Tibial nerve (tissue), 4 donors: ENCODE measurements at places on chromosomes 6 and 20.

DNA sequence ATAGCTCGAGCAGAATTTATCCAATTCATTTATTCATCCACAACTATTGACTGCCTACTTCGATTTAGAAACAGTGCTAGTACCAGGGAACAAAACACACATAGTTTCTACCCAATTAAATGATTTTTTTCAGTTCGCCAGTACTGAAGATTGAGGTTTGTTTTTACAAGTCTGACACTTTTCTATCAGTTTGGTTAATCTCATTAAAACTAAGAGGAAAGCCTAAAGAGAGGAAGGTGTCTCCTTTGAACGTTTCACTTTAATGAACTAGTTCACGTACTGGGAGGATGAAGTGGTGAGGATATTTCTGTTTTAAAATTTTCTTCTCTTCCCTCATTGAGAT, 570 bp upstream of the ANKS1A start:
- no peak for DNase-seq

DNA sequence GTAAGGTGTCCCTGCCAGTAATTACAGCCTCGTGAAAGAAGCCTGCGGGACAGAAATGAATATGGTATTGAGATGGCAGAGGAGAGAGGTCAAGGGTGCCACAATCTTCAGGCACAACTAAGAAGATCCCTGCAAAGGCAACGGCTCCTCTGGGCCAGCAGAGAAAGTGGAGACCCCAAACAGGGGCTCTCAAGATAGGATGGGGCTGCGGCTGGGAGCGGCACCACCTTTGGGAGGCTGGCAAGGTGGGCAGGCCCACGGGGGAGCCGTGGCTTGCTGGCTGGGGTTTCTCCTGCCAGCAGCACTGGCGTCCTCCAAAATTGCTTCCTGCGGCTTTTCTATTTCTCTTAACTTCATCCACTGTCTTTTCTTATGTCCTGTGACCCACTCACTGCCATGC, 183.6 kb upstream of the QKI start:
- DNase-seq, result no peak

DNA sequence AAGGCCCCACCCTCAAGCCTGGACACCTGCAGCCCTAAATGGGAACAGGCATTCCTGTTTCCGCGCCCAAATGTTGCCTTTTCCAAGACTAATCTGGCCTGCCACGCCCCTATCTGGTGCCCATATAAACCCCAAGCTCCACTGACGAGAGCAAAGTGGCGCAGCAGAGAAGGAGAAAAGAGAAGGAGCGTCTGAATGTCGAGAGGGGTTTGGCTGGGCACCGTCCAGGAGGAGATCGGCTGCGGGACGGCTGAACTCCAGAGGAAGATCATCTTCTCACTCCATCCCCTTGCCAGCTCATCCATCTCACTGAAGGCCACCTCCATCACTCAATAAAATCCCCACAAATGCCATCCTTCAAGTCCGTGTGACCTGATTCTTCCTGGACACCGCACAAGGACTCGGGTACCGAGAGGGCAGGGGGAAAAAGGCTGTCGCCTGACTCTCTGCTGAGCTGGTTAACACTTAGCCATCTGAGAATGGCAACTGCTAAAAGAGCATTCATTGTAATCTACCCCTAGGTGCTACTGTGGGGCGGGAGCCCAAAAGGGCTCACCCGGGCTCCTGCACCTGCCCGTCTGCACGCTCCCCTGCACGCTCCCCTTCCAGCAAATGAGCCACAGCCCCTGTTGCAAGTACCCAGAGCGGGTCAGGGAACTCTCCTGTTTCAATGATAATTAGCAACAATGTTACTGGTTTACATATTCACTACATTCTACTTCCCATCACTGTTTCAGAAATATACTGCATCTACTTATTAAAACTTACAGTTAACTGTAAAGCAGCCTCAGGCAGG, 23.5 kb downstream of the TAF4 start:
- no peak for DNase-seq

DNA sequence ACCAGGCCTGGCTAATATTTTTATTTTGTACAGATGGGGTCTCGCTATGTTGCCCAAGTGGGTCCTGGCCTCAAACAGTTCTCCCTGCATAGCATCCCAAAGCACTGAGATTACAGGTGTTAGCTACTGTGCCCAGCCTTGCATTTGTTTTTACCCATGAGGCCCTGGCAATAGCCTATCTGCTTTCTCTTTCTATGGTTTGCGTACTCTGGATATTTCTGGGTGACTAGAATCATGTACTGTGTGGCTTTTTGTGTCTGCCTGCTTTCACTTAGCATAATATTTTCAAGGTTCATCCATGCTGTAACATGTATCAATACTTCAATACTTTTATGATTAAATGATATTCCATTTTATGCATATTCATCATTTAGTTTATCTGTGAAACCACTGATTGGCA, 451.7 kb downstream of the GRIK2 start:
- DNase-seq, result no peak
